T-helper 2 cell treated with Interferon-gamma antibody and Interleukin-4, amounts not matched to agents 5 μg/mL and 100 μg/mL, for 36 hours (primary cell): ENCODE measurements at places on chromosomes 7 and 10.
A peak's percentile ranks its signal among the peaks of the same experiment; 100 is the strongest.

GRCh38 chr7:29929018-29929807 lies 60.4 kb downstream of the SCRN1 start:
- no peak for DNase-seq
- H3K27ac ChIP-seq, result no peak overlapping the region
- H3K4me3 ChIP-seq, result no peak overlapping the region
- no peaks in the 10 kb centered on the region for H3K27me3 ChIP-seq
- H3K4me1 ChIP-seq, result no peaks in the 10 kb centered on the region

GRCh38 chr7:29866490-29866930 lies 60.2 kb downstream of the WIPF3 start:
- H3K27me3 ChIP-seq, result peaks cover 10% of the 10 kb centered on the region
- no peaks in the 10 kb centered on the region for H3K4me1 ChIP-seq
- H3K27ac ChIP-seq, result no peak overlapping the region
- no peaks in the 10 kb centered on the region for H3K36me3 ChIP-seq

DNA sequence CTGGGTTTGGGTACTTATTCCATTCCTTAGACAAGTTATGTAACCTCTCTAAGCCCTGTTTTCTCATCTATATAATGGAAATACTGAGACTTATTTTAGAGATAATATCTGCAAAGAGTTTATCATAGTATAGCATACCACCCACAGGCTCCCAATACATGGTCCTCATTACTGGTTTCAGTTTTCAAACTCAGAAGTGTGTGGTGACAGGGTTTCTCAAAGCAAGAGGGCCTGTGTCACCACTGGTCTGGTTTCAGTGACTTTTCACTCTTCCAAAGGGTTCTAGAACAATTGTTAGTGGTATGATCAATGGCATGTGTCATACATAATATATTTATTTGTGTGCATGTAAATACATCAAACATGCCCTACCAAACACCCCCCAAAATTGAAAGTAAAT lies 89.2 kb upstream of the BMPER start:
- no peaks in the 10 kb centered on the region for H3K27me3 ChIP-seq
- DNase-seq, result no peak
- H3K4me1 ChIP-seq, result peaks cover 2% of the 10 kb centered on the region
- H3K27ac ChIP-seq, result no peak overlapping the region
- no peaks in the 10 kb centered on the region for H3K36me3 ChIP-seq

GRCh38 chr7:50069613-50070012 lies 23.4 kb downstream of the ZPBP start:
- H3K4me1 ChIP-seq, result peaks cover 17% of the 10 kb centered on the region
- peak overlapping the region; percentile 85 for H3K27ac ChIP-seq
- H3K36me3 ChIP-seq, result peaks cover 3% of the 10 kb centered on the region
- peaks cover 11% of the 10 kb centered on the region for H3K27me3 ChIP-seq

- no peaks in the 10 kb centered on the region for H3K27me3 ChIP-seq
- H3K27ac ChIP-seq, result no peak overlapping the region
- DNase-seq, result no peak
- H3K4me1 ChIP-seq, result no peaks in the 10 kb centered on the region
- no peak overlapping the region for H3K4me3 ChIP-seq
These were observed 85.9 kb upstream of the CXCL12 start for GRCh38 chr10:44470784-44471183.

GRCh38 chr10:47369251-47369894 lies 14.7 kb downstream of the ZNF488 start:
- no peak overlapping the region for H3K27ac ChIP-seq
- no peaks in the 10 kb centered on the region for H3K36me3 ChIP-seq
- H3K4me3 ChIP-seq, result no peak overlapping the region
- DNase-seq, result no peak
- H3K27me3 ChIP-seq, result peaks cover 5% of the 10 kb centered on the region
- H3K4me1 ChIP-seq, result peaks cover 13% of the 10 kb centered on the region

GRCh38 chr7:105215182-105215581 lies 173.5 kb downstream of the SRPK2 start:
- H3K36me3 ChIP-seq, result peaks cover 7% of the 10 kb centered on the region
- H3K27ac ChIP-seq, result no peak overlapping the region
- DNase-seq, result no peak
- H3K4me1 ChIP-seq, result peaks cover 17% of the 10 kb centered on the region
- H3K4me3 ChIP-seq, result no peak overlapping the region

GRCh38 chr10:109934958-109935793 lies 11.9 kb upstream of the XPNPEP1 start:
- H3K27me3 ChIP-seq, result peaks cover 6% of the 10 kb centered on the region
- peak overlapping the region; percentile 72 for H3K27ac ChIP-seq
- H3K4me3 ChIP-seq, result peak overlapping the region; percentile 75
- peaks cover 21% of the 10 kb centered on the region for H3K4me1 ChIP-seq
- no peak for DNase-seq
- no peaks in the 10 kb centered on the region for H3K36me3 ChIP-seq

- no peak for DNase-seq
- no peak overlapping the region for H3K27ac ChIP-seq
- no peaks in the 10 kb centered on the region for H3K36me3 ChIP-seq
- no peaks in the 10 kb centered on the region for H3K4me1 ChIP-seq
These were observed 356.3 kb downstream of the CXCL12 start for GRCh38 chr10:44028384-44029137.

DNA sequence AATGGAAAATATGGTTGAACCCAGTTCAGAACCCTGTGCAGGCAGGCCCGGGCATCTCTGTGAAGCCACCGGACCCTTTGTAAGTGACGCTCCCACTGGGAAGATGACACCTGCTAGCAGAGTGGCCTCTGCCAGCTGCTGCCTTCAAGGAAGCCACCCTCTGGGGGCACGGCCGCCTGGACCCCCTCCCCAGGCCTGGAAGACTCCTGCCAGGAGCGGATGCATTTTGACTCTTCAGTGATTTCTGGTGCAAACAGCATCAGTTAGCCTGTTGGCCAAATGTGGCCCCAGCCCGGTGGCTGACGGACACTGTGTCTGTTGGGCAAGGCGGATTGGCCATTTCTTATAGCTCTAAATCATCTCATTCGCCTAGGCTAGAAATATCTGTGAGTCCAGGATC lies 514.1 kb upstream of the FOXK1 start:
- no peaks in the 10 kb centered on the region for H3K36me3 ChIP-seq
- DNase-seq, result no peak
- H3K4me1 ChIP-seq, result no peaks in the 10 kb centered on the region
- H3K4me3 ChIP-seq, result no peak overlapping the region
- H3K27me3 ChIP-seq, result no peaks in the 10 kb centered on the region

DNA sequence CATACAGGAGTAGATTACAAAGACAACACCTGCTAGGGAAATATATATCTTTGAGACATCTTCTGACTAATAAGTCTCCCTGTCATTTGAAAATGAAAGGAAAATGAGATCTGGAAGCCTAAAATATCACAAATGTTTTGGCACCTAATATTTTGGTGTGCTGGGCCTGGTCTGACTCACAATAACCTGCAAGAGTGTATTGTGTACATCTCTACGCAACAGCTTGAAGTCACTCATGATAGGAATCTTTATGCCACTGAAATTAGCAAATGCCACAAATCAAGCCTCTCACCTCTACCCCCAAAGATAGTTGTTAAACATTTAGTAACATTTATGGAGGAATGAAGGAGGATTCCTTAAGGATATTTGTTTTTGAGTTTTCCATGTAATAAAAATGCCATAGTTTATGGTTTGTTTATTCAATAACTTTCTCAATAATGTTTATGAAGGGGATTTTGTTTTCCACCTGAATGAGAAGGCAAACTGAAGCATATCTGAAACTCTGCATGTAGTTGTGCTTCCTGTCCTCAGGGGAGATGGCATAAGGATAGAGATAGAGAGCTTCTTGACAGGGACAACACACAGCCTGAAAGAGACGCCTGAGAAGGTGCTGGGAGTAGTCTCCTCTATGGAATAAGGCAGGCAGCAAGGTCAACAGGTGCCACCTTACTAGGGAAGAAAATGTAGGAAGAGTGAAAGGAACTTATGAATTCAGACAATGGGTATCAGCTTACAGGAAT lies 197.4 kb downstream of the AHR start:
- H3K4me3 ChIP-seq, result no peak overlapping the region
- no peak for DNase-seq
- H3K36me3 ChIP-seq, result no peaks in the 10 kb centered on the region
- H3K4me1 ChIP-seq, result peaks cover 8% of the 10 kb centered on the region
- peaks cover 20% of the 10 kb centered on the region for H3K27me3 ChIP-seq

DNA sequence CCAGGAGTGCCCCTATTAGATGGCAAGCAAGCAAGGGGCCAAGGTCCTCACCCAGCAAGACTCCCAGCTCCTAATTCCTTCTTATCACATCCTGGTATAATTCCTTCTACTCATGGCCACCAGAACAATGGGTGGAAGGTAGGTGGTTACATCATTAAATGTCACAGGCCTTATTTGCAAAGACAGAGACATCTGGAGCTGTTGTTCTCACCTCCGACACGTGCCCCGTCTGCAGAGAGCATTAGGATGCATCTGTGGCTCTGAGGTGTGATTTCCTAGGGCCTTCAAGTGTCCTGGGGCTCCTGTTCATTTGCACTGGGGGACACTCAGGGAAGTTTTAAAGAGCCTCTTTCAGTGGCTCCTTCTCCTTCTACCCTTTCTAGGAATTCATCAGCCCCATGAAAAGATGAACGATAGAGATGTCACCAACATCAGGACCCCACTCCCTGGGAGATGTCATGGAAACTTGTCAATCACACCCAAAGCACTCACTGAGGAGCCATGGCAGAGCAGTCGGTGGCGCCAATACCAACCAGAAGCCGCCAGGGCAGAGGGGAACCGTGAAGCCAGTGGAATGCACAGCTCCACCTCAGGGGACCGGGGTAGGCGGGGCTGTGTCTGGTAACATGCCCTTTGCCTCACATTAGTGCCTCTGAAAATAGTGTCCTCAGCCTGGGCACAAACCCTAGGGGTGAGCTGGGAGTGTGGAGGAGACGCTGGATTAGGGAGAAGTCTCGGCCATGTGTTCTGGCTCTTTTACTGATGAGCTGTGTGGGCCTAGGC lies 2.9 kb upstream of the ATP6V0E2 start:
- peak overlapping the region; percentile 26 for H3K27ac ChIP-seq
- no peaks in the 10 kb centered on the region for H3K27me3 ChIP-seq
- no peak for DNase-seq
- H3K4me1 ChIP-seq, result peaks cover 82% of the 10 kb centered on the region
- peaks cover 22% of the 10 kb centered on the region for H3K36me3 ChIP-seq

DNA sequence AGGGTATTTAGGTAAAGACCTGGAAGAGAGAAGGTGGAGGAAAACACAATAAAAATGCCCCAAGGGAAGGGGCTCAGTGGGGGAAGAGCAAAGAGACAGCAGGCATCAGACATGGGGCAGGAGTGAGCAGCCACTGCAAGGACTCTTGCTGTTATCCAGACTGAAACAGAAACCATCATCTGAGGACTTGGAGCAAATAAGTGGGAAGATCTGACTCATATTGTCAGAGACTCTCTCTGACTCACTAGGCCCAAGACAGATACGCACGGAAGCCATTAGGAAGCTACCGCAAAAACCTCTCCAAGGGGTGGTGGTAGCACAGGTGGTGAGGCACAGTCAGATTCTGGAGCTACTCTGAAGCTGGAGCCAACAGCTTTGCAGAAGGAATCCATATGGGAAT lies 110.7 kb downstream of the RNF32 start:
- no peak overlapping the region for H3K27ac ChIP-seq
- no peaks in the 10 kb centered on the region for H3K27me3 ChIP-seq
- peak; percentile 80 for DNase-seq
- no peak overlapping the region for H3K4me3 ChIP-seq
- H3K4me1 ChIP-seq, result peaks cover 23% of the 10 kb centered on the region

DNA sequence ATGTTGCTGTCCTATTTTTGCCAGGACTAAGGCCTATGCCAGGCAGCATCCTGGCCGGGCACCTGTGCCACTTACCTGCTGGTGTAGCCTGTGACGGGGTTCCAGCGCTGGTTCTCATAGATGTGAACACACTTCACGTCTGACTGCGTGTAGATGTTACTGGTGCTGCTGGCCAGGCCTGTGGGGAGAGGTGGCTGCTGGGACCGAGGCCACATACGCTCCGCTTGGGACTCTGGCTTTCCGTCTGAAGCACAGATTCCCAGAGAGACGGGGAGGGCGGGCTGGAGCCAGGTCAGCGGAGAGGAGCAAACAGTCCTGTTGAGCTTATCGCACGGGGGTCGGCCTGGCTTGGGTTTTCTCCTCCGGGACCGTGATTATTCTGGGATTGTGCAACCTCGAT lies 16.7 kb downstream of the BHLHA15 start:
- H3K36me3 ChIP-seq, result peaks cover 16% of the 10 kb centered on the region
- H3K27ac ChIP-seq, result no peak overlapping the region
- no peaks in the 10 kb centered on the region for H3K4me1 ChIP-seq
- DNase-seq, result no peak

DNA sequence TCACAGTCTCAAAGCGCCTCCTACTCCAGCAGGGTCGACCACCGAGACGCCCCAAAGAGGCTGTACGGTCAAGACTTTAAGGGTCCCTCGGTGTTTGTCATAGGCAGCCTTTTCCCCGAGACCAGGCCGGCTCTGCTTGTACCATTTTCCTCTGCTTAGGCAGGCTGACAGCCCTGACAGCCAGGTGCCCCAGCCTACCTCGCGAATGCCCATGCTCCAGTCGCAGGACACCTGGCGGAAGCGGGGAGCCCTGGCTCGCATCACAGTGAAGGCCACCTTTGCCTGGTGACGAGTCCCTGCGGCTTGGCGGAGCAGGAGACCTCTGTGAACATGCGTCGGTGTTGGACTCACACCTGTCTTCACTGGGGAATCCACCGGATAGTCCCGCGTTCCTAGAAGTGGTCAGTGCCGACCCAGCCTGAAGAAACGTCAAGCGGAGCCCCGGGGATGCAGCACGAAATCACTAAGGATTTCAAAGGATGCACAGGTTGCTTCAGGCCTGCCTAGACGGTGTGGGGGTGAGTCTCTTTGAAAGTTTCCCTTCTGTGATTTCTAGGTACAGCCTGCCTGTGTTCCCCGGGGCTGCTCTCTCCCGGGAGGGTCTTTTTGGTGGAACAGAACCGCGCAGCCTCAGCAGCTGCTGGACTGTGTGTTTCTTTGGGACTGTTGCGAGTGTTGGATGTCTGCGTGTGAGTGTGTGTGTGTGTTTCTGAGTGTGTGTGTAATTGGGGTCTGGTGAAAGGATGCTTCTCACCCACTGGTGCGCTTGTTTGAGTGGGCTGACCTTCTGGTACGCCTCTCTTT lies 30.5 kb upstream of the ZNF273 start:
- H3K4me1 ChIP-seq, result peaks cover 4% of the 10 kb centered on the region
- no peaks in the 10 kb centered on the region for H3K27me3 ChIP-seq
- peak; percentile 0 for DNase-seq
- no peak overlapping the region for H3K4me3 ChIP-seq
- H3K36me3 ChIP-seq, result no peaks in the 10 kb centered on the region
- H3K27ac ChIP-seq, result no peak overlapping the region

GRCh38 chr7:94368371-94368791 lies 26.3 kb upstream of the COL1A2 start:
- H3K4me1 ChIP-seq, result no peaks in the 10 kb centered on the region
- no peaks in the 10 kb centered on the region for H3K36me3 ChIP-seq
- H3K27ac ChIP-seq, result no peak overlapping the region
- no peaks in the 10 kb centered on the region for H3K27me3 ChIP-seq
- no peak overlapping the region for H3K4me3 ChIP-seq
- DNase-seq, result no peak
